ENCODE measurements at places on chromosomes 6 and 20. TPM values are rescaled to one million over a fixed set of nuclear protein-coding genes. Genes with fewer than 3 reads are reported as not detected.

Gene ZSCAN16
- 5.1 TPM for total RNA-seq

DNA sequence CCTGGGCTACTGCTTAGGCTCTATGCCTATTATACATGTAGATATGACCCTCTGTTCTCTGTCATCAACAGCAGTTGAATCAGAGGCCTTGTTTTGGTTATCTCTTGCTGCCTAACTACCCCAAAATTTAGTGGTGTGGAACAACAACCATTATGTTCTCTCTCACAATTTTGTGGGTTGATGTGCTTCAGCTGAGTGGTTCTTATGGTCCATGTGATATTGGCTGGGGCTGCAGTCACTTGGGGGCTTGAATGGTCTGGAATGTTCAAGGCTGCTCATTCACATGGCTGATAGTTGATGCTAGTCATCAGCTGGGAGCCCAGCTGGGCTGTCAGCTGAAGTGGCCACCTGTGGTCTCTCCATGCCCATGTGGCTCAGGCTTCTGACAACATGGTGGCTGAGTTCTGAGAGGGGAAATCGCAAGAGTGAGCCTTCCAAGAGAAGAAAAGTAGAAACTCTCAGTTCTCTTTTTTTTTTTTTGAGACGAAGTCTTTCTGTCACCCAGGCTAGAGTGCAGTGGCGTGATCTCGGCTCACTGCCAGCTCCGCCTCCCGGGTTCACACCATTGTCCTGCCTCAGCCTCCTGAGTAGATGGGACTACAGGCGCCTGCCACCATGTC, 47.8 kb downstream of the SHLD1 start:
- no peak overlapping the region for H3K27ac ChIP-seq
- no peaks in the 10 kb centered on the region for H3K27me3 ChIP-seq
- no peak overlapping the region for H3K4me3 ChIP-seq
- peaks cover 13% of the 10 kb centered on the region for H3K4me1 ChIP-seq
- no peak for DNase-seq

- H3K27me3 ChIP-seq, result peaks cover 21% of the 10 kb centered on the region
- DNase-seq, result peak; percentile 47
- H3K36me3 ChIP-seq, result no peaks in the 10 kb centered on the region
- H3K4me1 ChIP-seq, result peaks cover 16% of the 10 kb centered on the region
- H3K27ac ChIP-seq, result peak overlapping the region; percentile 10
- H3K4me3 ChIP-seq, result peak overlapping the region; percentile 78
These were observed 1.1 kb downstream of the TCP11 start for GRCh38 chr6:35139924-35140638.

- peaks cover 6% of the 10 kb centered on the region for H3K27me3 ChIP-seq
- no peaks in the 10 kb centered on the region for H3K4me1 ChIP-seq
- no peak overlapping the region for H3K4me3 ChIP-seq
- H3K27ac ChIP-seq, result no peak overlapping the region
- H3K36me3 ChIP-seq, result no peaks in the 10 kb centered on the region
- DNase-seq, result no peak
These were observed 86.8 kb upstream of the AFDN start for GRCh38 chr6:167739721-167740475.

- no peaks in the 10 kb centered on the region for H3K4me1 ChIP-seq
- H3K4me3 ChIP-seq, result no peak overlapping the region
- DNase-seq, result no peak
- no peaks in the 10 kb centered on the region for H3K27me3 ChIP-seq
- no peak overlapping the region for H3K27ac ChIP-seq
- H3K36me3 ChIP-seq, result no peaks in the 10 kb centered on the region
These were observed 371.0 kb downstream of the TENT5A start for GRCh38 chr6:81381382-81381916.

DNA sequence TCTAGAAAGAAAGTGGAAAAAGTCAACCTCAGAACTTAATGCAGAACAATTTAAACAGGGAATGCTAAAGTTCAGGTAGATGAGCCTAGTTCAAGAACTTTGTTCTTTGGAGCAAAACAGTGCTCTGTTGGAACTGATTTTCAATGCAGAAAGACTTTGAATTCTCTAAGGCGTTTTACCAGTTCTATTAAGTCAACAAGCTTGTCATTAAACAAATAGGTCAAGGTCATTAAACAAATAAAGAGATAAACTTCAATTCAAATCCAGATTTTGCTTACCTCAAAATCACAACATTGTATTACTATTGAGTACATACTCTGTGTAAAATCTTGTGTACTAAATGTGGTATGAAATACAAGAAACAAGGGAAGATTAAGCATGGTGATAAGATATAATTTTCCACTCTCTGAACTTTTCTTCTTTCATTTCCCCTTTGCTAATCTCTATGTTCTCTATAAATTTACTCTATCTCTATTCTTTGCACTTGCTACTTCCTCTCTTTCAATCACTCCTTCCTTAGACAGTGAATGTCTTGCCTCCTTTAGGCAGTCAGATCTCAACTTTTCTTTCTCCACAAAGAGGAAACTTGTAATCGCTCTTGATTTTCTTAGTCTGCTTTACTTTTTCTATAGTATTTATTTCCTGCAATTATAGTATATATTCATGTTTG, 160.8 kb upstream of the KHDRBS2 start:
- H3K4me3 ChIP-seq, result no peak overlapping the region
- H3K27ac ChIP-seq, result no peak overlapping the region
- DNase-seq, result no peak
- H3K4me1 ChIP-seq, result no peaks in the 10 kb centered on the region
- no peaks in the 10 kb centered on the region for H3K27me3 ChIP-seq

GRCh38 chr20:542777-543368, 717 bp downstream of the CSNK2A1 start:
- H3K27ac ChIP-seq, result peak overlapping the region; percentile 69
- peak overlapping the region; percentile 88 for H3K4me3 ChIP-seq
- peaks cover 43% of the 10 kb centered on the region for H3K36me3 ChIP-seq
- H3K4me1 ChIP-seq, result peaks cover 62% of the 10 kb centered on the region

Gene MAD2L1BP
- total RNA-seq, result 41.3 TPM

GRCh38 chr6:96138406-96138805, 122.6 kb downstream of the FUT9 start:
- DNase-seq, result no peak
- no peak overlapping the region for H3K4me3 ChIP-seq
- H3K27me3 ChIP-seq, result no peaks in the 10 kb centered on the region
- no peaks in the 10 kb centered on the region for H3K4me1 ChIP-seq
- no peaks in the 10 kb centered on the region for H3K36me3 ChIP-seq

Gene MRPL14
- total RNA-seq, result 33.6 TPM

DNA sequence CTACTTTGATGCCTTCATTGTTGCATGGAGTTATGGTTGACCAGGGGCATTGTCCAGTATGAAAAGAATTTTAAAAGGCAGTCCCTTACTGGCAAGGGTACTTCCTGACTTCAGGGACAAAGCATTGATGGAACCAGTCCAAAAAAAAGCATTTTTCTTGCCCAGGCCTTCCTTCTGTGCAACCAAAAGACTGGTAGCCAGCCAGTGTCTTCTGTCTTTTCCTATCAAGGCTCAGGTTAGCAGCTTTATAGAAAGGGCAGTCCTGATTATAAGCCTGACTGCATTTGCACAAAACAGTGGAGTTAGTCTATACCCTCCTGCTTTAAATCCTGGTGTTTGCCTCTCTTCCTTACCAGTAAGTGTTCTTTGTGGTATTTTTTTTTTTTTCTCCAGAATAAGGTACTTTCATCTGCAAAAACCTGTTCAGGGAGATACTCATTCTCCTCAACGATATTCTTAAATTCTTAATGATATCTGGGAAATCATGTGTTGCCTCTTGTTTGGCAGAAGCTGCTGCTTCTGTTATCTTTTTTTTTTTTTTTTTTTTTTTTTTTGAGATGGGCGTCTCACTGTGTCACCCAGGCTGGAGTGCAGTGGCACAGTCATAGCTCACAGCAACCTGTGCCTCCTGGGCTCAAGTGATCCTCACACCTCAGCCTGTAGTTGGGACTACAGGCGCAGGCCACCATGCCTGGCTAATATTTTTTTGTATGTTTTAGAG, 33.9 kb downstream of the SCAF8 start:
- no peak for DNase-seq
- H3K4me1 ChIP-seq, result peaks cover 80% of the 10 kb centered on the region
- no peak overlapping the region for H3K27ac ChIP-seq
- H3K36me3 ChIP-seq, result peaks cover 8% of the 10 kb centered on the region

- no peaks in the 10 kb centered on the region for H3K27me3 ChIP-seq
- DNase-seq, result peak; percentile 10
- H3K4me3 ChIP-seq, result peak overlapping the region; percentile 97
- H3K36me3 ChIP-seq, result no peaks in the 10 kb centered on the region
- H3K27ac ChIP-seq, result peak overlapping the region; percentile 82
These were observed 464 bp downstream of the EHMT2 start for GRCh38 chr6:31896856-31897611.

DNA sequence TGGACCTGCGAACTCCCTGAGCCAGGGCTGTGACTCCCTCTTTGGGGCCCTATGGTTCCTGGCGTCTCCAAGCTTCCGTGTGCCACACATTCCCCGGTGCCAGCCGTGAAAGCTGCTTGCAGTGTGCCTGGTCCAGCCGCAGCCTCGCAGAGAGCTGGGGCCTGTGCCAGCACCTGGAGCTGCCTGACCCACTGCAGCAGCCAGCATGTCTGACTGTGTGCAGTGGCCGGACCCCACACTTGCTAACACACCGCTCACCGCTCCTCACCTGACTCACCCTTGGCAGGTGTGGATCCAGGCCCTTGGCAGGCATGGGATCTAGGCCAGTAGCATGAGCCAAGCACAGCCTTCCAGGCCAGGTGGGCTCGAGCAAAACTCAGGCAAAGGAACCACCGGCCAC, 227.5 kb downstream of the OTOR start:
- H3K4me1 ChIP-seq, result no peaks in the 10 kb centered on the region
- no peak for DNase-seq
- no peak overlapping the region for H3K4me3 ChIP-seq
- no peak overlapping the region for H3K27ac ChIP-seq
- no peaks in the 10 kb centered on the region for H3K36me3 ChIP-seq

GRCh38 chr20:31987744-31988143, 19.8 kb downstream of the XKR7 start:
- H3K27ac ChIP-seq, result no peak overlapping the region
- no peaks in the 10 kb centered on the region for H3K27me3 ChIP-seq
- H3K4me1 ChIP-seq, result peaks cover 5% of the 10 kb centered on the region

DNA sequence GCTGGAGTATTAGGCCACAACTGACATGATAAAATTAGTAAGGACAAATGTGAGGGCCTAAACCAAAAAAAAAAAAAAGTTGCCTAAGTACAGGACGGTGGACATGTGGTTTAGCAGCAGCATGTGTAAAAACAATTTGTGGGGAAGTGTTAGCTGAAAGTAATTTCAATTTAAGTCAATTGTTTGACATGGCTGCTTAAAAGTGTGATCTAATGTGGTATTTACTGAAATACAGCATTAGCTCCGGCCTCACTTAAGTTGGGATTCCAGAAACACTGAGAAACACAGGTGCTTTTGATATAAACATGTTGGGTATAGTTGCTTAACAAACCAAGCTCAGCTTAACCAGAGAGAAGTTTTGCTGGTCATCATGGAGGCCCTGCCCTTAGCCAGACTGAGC, 119.7 kb downstream of the FYN start:
- H3K27ac ChIP-seq, result peak overlapping the region; percentile 99
- H3K4me1 ChIP-seq, result peaks cover 94% of the 10 kb centered on the region
- no peaks in the 10 kb centered on the region for H3K27me3 ChIP-seq
- H3K36me3 ChIP-seq, result peaks cover 25% of the 10 kb centered on the region
- H3K4me3 ChIP-seq, result peak overlapping the region; percentile 96

Gene TBP
- 29.0 TPM for total RNA-seq

Gene MOG
- not detected for total RNA-seq

Gene PTCRA
- total RNA-seq, result not detected
